ENCODE measurements at places on chromosomes 2 and 18.

- no peak for DNase-seq
These were observed 69.6 kb downstream of the MAPRE2 start for GRCh38 chr18:35110554-35111485.

DNA sequence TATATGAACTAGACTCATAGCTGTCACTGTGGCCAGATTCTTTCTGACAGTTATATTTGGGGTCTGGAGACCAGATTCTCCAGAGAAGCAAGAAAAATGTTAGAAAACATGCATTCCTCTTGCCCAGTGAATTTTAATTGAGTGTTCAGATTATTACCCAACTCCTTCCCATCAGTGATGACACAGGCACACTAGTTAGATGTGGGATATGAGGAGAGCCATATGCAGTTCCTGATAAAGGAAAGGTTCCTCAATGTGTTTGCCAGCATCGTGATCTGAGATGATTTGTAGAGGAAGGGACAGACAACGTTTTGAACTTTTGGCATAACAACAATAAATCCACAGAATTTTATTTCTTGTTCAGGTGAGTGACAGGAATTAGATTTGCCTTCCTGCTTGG lies 308.6 kb downstream of the PIEZO2 start:
- no peak for DNase-seq

DNA sequence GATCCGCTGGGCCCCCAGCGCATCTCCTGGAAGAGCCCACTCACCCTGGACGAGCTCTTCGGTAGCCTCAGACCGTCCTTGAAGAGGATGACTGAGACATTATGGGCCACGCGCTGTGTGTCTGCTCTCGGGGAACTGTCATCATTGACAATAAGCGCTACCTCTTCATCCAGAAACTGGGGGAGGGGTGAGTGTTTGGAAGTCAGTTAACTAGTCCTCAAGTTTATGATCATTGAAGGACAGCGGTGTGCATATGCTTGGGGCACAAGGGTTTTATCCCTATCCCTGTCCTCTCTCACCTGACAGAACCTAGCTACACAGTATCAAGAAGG lies 586 bp downstream of the STK16 start:
- DNase-seq = no peak

DNA sequence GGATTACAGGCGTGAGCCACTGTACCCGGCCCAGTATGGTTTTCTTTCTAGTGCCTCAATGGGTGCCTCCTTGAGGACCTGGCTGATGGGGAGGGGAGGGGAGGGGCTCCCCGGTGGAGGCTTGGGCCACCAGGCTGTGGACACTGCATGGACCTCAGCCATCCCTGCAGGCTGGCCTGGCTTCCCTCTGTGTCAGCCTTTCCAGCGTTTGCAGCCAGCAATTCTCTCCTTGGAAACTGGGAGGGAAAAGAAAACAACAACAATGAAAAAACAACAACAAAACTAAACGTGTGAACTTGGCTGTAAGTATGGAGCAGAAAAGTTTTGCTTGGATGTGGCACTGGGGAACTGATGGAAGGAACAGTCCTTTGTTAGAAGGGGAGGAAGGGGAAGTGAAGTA lies 159.3 kb downstream of the GLI2 start:
- DNase-seq = no peak

- no peak for DNase-seq
These were observed 1.7 kb downstream of the ARHGAP28 start for GRCh38 chr18:6731222-6731596.

DNA sequence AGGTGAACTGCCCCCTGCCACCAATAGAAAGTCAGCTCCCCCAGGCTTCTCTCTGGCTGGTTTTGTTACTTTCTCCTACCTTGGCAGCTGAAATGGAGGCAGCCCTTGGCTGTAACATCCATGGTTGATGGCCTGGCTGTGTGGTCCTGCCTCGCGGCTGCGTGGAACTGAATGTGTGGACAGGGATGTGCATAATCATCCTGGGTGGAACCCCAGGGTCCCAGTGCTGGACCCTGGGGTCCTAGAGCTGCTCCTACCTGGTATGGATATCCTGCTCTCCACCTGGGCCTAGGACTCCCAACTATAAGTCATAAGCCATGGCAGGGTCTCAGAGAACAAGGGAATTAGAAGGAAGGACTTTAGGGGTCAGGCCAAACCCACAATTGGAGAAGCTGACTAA lies 93.5 kb downstream of the CAPN13 start:
- no peak for DNase-seq

DNA sequence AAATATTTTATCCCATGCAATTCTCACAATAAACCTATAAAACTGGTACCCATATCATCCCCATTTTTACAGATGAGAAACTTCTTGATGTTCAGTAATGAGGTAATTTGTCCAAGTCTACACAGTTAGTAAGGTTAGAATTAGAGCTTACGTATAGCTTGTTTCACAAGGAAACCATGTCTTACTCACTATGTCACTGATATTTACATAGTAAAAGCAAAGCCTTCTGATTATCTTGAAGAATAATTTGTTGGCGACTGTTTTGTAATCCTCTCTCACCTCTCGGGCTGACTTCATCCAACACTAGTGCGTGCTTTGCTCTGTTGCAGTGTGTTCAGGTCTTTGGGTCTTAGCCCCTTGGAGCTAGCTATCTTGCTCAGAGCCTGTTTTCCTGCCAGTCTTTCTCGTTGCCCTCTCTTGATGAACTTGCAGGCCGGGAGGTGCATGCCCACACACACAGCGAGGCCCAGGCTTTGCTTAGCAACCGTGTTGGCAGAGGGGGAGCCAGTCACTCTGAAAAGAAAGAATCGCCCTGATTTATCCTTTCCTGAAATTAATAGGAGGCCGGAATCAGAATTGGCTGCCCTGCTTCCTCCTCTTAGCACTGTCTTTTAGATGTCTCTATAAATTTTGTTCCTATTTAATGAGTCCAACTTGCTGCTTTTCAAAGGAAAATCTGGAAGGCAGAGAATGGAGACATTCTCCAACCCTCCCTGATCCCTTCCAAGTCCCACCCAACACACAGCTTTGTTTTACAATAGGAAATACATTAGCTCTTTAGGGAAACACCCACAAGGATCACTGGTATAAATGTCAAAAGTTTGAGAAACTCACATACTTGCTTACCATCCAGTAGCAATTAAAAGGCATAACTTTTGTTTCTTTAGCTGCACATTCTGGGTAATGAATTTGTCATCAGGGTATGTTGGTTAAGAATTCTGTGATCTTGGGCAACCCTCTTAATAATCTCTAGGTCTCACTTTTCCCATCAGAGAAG lies 97.6 kb upstream of the SEC11C start:
- no peak for DNase-seq

GRCh38 chr2:85812094-85812735 lies 58.4 kb downstream of the ATOH8 start:
- DNase-seq = no peak

- no peak for DNase-seq
These were observed 15.4 kb upstream of the MIB1 start for GRCh38 chr18:21725201-21725600.

DNA sequence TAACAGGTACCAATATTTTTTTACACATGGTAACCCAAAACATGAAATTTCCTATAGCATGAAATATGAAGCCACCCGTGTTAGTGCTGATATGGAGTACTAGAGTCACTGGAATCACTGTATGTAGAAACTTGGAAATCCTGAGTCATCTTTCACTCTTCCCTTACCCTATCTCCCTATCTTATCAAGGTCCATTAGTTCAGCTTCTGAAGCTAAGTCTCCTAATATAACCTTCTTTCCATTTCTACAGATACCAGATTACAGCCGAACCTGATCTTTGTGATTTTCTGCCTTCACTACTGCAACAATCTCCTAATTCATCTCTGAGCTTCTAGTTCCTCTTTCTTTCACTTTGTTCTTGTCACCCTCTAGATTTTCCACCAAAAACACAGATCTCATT lies 59.0 kb downstream of the SEPTIN10 start:
- no peak for DNase-seq

- no peak for DNase-seq
These were observed 3.6 kb upstream of the LPIN1 start for GRCh38 chr2:11742702-11743357.

DNA sequence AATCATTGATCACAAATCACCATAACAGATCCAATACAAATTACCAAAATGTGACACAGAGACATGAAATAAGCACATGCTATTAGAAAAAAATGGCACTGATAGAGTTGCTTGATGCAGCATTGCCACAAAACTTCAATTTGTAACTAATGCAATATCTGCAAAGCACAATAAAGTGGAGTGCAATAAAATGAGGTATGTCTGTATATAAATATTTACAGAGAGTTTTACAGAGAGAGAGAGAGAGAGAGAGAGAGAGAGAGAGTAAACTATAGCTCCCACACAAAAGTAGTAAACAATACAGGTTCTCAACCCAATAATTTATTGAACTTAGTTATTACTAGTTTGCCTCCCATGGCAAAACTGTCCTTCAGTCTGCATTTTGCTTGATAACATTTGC lies 1807.0 kb downstream of the SUCLG1 start:
- DNase-seq = no peak

DNA sequence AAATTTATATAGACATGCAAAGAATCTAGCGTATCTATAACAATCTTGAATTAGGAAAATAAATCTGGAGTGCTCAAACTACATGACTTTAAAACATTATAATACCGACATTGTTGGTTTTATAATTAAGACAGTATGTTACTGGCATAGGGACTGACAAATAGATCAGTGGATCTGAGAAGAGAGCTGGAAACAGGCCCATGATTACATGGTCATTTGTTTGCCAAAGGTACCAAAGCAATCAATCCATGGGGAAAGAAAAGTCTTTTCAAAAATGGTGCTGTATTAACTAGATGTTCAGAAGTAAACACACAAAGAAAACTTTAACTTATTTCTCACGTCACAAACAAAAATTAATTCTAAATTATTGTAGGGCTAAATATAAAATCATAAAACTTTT lies 124.2 kb downstream of the BCL2L11 start:
- no peak for DNase-seq

DNA sequence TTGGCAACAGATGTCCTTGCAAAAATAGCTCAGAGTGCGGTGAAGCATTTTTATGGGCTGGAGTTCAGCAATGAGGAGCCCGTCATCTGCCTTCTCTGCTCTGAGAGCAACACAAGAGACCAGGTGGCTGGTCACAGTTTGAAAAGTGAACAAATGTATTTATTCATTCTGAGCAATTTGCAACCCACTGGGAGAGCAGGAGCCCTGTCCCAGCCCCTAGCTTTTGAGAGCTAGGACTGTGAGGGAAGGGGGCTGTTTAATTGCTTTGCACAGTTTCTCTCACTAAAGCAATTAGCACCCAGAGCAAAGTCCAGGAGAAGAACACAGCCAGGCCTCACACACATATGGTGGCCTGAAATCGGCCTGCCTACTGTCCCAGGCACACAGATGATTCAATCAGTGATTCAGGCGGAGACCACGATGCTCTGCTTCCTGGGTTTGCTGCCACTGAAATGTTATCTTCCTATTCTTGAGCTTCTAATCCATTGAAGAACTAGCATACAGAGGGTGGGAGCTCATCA lies 646.1 kb upstream of the ACVR2A start:
- DNase-seq = no peak

- DNase-seq = no peak
These were observed 1.2 kb downstream of the ZFP36L2 start for GRCh38 chr2:43225093-43225787.

- no peak for DNase-seq
These were observed 45.9 kb upstream of the EGR4 start for GRCh38 chr2:73339201-73339600.

DNA sequence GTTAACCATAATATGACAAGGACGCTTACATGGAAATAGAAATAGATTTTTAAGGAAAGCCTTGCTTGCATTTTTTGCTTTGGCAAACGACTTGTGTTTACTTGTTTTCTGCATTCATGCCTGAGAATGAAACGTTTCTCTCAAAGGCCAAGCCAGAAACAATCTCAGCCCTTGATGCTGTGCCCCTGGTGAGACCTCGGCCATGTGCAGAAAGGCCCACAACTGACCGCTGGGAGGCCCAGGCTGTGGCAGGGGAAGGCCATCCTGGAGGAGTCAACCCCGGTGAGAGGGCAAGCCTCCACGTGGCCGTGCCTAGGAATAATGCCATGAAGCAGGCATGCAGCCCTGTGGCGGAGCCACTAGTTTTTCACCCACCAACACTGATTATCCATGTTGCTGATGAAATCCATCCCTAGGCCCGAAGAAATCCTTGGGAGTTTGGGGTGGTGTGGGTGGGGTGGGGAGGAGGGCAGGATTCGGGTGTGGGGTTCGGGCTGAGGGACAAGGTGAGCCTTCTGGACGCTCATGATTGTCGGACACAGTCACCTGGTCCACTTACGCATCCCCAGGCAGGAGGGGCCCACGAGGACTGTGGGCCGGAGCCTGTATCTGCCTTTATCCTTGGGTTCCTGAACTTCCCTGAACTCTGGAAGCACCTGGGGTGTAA lies 107.6 kb upstream of the APCDD1 start:
- no peak for DNase-seq

- DNase-seq = no peak
These were observed 16.0 kb downstream of the SATB2 start for GRCh38 chr2:199441759-199442158.

Measured in activated CD8-positive, alpha-beta memory T cell treated with anti-CD3 and anti-CD28 coated beads for 1 hour (primary cell).